ENCODE measurements at places on chromosomes 11 and 22.
A peak's percentile ranks its signal among the peaks of the same experiment; 100 is the strongest.

- no peak for DNase-seq
Measured at GRCh38 chr11:2171591-2172003, at the start of gene TH. Gene TH (minus strand): TSS chr11:2171815. CDS start chr11:2171786, 29 bp downstream.

DNA sequence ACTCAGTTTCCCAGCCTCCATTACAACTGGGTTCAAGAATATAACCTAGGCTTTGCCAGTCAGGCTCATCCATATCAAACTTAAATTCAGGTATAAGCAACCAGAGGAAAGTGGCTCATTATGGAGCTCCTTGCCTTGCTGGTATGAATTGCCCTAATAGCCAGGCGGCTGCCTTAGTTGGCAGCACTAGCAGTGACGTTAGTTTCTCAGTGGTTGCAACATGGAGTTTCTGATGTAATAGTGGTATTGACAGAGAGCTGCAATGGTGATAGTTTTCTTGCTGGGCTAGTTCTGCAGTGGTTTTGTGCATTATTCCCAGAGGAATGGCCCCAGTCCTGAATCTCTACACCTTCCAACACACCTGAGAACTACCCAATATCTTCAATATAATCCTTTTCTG is 3.8 kb upstream of the TMEM123 start:
- DNase-seq, result no peak

DNA sequence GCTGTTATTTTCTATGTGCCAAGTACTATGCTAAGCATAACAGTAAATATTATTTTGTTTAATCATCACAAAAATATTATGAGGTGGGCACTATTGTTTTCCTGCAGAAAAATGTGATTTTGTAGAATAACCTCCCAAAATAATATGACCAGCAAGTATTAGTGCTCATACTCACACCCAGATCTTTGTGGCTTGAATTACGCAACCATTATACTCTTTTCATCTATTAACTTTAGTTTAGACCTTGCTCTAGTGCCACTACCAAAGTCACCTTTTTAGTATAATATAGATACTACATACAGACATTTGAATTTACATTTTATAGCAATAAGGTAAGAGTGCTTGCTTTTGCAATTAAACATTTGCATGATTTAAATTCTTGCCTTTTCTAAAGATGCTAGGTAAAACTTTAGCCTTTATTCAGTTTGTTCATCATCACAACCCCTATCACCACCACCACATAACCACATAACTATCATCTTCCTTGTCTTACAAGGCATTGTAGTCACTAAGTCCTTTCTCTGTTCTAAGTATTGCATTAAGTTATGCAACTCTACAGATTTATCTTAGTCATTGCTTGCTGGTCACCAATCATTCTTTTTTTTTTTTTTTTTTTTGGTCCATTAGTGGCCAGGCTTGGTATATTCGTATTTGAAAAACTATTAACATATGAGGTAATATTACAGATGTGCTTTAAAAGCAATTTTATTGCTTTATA is 68.4 kb downstream of the GAS2 start:
- no peak for DNase-seq

DNA sequence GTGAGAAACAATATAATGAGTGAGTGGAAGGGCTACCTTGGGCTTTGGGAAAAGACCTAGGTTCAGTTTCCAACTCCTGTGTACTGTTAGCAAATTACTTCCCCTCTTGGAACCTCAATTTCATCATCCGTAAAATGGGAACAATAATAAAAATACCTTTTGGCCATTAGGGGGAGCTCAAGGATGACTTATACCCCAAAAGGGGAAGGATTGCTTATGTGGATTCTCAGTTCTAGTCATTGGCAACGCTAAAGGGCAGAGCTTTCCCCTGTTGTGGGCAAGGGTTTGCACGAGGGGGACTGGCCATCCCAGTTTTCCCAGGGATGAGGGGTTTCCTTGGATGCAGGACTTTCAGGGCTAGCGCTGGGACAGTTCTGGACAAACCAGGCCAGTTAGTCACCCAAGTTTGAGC is 3.1 kb upstream of the COMMD9 start:
- DNase-seq, result no peak

DNA sequence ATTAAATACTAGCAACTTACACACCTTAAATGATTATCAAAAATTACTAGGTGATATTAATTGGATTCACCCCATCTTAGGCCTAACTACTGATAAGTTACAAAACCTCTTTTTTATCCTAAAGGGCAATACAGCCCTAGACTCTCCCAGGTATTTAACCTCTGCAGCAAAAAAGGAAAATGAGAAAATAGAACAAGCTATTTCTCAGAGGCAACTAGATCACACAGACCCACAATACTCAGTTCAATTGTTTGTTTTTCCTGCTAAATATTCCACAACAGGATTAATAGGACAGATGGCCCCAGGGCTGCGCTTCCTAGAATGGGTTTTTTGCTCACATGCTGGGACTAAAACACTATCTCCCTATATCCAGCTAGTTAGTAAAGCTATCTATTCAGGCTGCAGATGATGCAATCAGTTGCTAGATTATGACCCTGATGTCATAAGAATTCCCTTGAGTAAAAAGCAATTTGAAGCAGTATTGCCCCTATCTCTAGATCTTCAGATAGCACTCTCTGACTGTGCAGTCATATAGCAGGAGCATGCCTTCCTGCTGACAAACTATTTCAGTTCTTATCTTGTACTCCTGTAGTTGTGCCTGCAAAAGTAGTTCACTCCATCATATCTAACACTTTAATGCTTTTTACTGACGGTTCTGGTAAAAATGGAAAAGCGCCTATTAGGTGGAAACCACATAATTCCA is 1595.5 kb upstream of the TENM4 start:
- no peak for DNase-seq

- no peak for DNase-seq
Measured at GRCh38 chr11:70243912-70244652, 26.4 kb upstream of the PPFIA1 start.

DNA sequence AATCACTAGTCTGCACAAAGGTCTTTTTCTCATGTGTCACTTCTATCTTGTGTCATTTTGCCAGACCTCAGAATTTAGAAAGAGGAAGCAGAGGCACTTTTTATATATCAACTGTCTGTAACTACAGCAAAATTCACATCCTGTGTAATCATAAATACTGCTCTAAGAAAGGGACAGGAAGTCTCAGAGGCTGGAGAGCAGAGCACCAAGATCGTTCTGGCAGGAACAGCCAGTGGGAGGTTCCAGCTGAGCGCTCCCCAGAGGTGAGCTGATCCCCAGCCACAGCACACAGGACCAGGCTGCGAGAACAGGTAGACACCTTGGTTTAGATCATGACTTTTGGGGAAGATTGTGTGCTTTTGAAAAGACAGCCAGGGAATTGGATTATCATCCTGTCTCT is at the start of gene MS4A7:
Gene MS4A7, plus strand, starts transcription at position 179 of the 400 bp plus-strand sequence. CDS start 4,610 bp downstream, outside the sequence.
- no peak for DNase-seq

DNA sequence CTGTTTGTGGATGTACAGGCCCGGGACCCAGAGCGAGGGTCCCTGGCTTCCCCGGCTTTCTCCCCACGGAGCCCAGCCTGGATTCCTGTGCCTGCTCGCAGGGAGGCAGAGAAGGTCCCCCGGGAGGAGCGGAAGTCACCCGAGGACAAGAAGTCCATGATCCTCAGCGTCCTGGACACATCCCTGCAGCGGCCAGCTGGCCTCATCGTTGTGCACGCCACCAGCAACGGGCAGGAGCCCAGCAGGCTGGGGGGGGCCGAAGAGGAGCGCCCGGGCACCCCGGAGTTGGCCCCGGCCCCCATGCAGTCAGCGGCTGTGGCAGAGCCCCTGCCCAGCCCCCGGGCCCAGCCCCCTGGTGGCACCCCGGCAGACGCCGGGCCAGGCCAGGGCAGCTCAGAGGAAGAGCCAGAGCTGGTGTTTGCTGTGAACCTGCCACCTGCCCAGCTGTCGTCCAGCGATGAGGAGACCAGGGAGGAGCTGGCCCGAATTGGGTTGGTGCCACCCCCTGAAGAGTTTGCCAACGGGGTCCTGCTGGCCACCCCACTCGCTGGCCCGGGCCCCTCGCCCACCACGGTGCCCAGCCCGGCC is 16.7 kb upstream of the ACR start:
- no peak for DNase-seq

GRCh38 chr11:83819931-83820549 is 533.9 kb upstream of the CCDC90B start:
- DNase-seq, result peak; percentile 39

DNA sequence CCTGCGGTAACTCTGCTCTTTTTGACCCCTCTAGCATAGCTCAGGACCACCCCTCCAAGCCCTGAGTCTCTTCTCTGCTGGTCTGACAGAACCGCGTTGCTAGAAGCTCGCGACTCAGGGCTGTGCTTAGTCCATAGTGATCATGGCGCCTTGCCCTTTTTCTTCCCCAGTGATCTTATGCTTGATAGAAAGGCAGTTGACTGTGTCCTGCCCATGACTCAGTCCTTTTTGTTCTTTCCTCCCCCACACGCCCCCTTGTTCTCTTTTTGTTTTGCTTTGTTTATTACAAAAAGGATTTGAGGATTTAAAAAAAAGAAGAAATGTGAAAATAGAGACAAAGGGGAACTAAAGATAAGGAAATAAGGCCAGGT is 17.5 kb downstream of the IL17RA start:
- DNase-seq, result no peak

DNA sequence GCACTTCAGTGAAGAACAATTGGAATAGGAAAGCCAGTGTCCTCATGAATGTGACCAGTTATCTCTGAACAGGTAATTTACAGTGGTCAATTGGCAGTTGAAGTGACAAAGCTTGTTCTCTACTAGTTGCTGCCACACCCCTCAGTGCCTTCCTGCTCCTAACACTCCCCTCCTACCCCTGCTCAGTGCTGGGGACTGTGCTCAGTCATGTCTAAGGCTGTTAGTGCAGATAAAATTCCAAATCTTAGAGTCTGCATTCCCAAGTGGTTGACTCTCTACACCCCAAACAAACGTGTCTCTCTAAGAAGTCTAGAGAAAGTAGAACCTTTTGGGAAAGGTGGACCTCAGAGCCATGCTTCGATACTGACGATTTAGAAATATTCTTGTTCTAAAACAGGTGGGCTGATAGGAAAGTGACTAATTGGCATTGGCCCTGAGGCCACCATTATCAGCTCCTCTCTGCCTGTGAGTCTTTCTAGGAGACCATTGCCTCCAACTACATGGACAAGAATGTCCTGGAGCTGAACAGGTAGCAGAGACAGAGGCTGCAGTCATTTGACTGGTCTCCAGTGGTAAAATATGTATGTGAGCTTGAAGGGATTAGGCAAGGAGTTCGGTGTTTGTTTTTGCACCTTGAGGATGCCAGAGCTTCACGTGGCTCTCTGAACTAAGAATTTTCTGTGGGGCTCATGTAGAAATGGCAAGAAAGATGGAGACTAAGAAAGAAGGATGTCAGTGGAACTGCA is 22.1 kb upstream of the NNMT start:
- no peak for DNase-seq

DNA sequence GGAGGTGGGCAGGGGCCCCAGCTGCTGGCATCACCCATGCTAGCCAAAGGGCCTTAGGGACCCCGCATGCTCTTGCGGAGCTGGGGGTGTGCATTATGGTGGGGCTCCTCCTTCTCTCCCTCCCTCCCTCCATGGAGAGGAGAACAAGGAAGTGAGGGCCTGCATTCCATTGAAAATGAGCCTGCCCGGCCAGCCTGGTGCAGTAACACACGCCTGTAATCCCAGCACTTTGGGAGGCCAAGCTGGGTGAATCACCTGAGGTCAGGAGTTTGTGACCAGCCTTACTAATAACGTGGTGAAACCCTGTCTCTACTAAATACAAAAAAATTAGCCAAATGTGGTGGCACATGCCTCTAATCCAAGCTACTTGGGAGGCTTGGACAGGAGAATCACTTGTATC is 22.4 kb downstream of the SNAP29 start:
- DNase-seq, result no peak

GRCh38 chr11:92657226-92657625 is 312.2 kb upstream of the MTNR1B start:
- no peak for DNase-seq

DNA sequence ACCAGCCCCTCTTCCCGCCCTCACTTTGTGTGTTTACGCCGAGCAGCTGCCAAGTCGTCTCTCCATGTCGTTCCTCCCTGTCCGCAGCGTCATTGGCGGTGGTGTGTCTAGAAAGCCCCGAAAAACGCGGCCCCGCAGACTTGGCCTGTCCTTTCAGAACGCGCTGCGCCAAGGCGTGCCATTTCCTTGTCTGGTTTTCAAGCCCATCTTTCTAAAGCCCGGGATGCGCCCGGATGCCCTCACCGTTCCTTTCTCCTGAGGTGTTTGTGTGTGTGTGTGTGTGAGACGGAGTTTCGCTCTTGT is 557 bp downstream of the MOV10L1 start:
- DNase-seq, result no peak

GRCh38 chr11:94539420-94539819 is 4.3 kb upstream of the FUT4 start:
- DNase-seq, result no peak

GRCh38 chr11:100011697-100012096 is 675.4 kb upstream of the ARHGAP42 start:
- DNase-seq, result no peak

DNA sequence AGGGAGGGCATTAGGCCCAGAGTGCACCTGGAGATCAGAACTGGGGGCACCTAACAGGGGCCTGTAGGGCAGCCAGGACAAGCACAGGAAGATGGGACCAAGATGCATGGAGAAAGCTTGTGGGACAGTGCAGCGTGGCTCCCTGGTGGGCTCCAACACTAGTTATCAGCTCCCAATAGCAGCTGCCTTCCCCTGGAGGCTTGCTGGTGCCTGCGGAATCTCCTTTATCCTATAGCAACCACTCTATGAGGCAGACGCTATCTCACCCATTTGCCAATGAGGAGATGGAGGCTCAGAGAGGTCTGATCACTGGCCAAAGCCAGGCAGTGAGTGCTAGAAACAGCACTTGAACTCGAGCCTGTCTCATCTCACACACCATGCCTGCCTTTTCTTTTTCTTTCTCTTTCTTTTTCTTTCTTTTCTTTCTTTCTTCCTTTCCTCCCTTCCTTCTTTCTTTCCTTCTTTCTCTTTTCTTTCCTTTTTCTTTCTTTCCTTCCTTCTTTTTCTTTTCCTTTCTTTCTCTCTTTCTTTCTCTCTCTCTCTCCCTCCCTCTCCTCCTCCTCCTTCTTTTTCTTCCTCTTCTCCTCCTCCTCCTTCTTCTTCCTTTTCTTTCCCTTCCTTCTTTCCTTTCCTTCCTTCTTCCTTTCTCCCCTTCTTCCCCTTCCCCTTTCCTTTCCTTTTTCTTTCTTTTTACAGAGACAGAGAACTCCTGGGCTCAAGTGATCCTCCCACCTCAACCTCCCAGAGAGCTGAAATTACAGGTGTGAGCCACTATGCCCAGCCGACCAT is 16.1 kb upstream of the SEC14L4 start:
- DNase-seq, result no peak

- DNase-seq, result no peak
Measured at GRCh38 chr11:45648931-45649330, 16.5 kb downstream of the CHST1 start.

GRCh38 chr11:103958475-103959215 is 77.8 kb upstream of the DDI1 start:
- no peak for DNase-seq
